ENCODE measurements at places on chromosomes 5 and 9. TPM values are rescaled to one million over a fixed set of nuclear protein-coding genes. Genes with fewer than 3 reads are reported as not detected.

Gene RNF180
- total RNA-seq = 7.8 TPM

Gene KYAT1
- 3.3 TPM for total RNA-seq

Gene CDKN2B-AS1
- total RNA-seq = 0.36 TPM

Gene SH3RF2
- total RNA-seq = 0.23 TPM

Gene THBS4
- total RNA-seq = 3.0 TPM

Gene GLDC
- 29.1 TPM for total RNA-seq

Gene SH2D3C
- total RNA-seq = 137 TPM

Gene CCNJL
- total RNA-seq = 65.0 TPM

Gene EQTN
- not detected for total RNA-seq

Gene IL9
- total RNA-seq = not detected

Gene WWC1
- 1.1 TPM for total RNA-seq

Gene GABRA6
- total RNA-seq = not detected

Gene KLF9
- 0.87 TPM for total RNA-seq

Gene GRIA1
- 21.9 TPM for total RNA-seq

Gene PTPN3
- 0.62 TPM for total RNA-seq

Gene ADGRV1
- total RNA-seq = 23.1 TPM

Gene ZSWIM6
- 77.0 TPM for total RNA-seq

Gene TAS2R1
- not detected for total RNA-seq

Gene SLC36A3
- total RNA-seq = not detected

Gene SPAAR
- total RNA-seq = 32.0 TPM

Gene VPS13A
- 46.0 TPM for total RNA-seq

Gene NR4A3
- total RNA-seq = 0.18 TPM

Gene RNF183
- total RNA-seq = not detected

Gene CMYA5
- total RNA-seq = 0.36 TPM

Gene GARNL3
- 3.3 TPM for total RNA-seq

Gene POLR3G
- 5.9 TPM for total RNA-seq

Gene TTF1
- total RNA-seq = 22.3 TPM

Gene GLRA1
- not detected for total RNA-seq

Gene ZNF782
- 6.5 TPM for total RNA-seq

Gene RC3H2
- total RNA-seq = 66.8 TPM

Gene ZDHHC11
- 14.3 TPM for total RNA-seq

Gene LCN10
- total RNA-seq = not detected

Gene CKMT2
- 0.18 TPM for total RNA-seq

Gene MEIKIN
- total RNA-seq = not detected

Gene HRCT1
- 0.87 TPM for total RNA-seq

Gene GFI1B
- not detected for total RNA-seq

Gene GPBP1
- total RNA-seq = 68.9 TPM

Gene ARHGEF37
- 4.5 TPM for total RNA-seq

Gene RGS7BP
- 0.23 TPM for total RNA-seq

Gene SLC46A2
- not detected for total RNA-seq

Gene ADGRD2
- not detected for total RNA-seq

Gene FREM1
- 2.9 TPM for total RNA-seq

Gene SPATA31E1
- 0.05 TPM for total RNA-seq

Gene COMMD10
- total RNA-seq = 27.8 TPM

Gene SPATA31D4
- not detected for total RNA-seq

Gene ZFP37
- 4.2 TPM for total RNA-seq

All from endothelial cell (in vitro differentiated cells).